ENCODE measurements at places on chromosomes 2 and 18.

GRCh38 chr18:543447-544078 lies 36.6 kb upstream of the CETN1 start:
- no peak for DNase-seq

DNA sequence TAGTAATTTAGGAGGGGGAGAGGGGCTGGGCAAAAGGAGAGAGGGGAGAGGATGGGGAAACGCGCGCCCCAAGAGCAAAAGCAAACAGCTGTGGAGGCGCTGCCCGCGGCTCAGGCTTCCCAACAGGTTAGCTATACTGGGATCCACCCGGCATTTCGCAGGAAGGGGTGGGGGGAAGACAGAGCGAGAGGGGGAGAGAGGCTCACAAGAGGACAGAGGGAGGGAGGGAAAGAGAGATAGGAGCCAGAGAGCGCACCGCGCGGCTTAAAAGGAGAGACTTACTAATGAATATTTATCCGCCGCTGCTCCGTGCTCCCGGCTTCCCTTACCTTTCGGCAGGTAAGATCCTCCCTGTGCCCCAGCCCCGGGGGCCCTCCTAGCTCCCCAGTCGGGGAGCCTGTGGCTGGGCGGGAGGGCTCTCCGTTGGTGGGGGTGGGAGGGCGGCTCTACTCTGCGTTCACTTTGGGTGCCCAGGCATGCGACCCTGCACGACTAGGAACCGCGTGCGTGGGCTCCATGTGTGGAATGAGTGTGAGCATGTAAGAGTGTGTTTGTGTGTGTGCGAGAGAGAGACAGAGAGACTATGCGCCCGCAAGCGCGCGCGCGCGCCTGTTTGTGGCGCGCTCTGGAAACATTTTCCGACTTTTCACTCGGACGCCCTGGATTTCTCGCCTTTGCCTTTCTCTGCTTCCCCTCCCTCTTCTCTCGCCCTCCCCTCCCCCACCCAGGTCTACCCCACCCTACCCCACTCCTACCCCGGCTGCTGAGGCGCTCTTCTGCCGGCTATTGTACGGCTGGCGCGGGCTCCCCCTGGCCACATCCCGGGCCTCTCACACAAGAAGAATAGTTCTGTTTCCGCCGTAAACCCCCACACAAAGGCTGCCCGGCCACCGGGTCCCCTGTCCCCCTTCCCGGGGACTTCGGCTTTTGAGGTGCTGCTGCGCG lies 7.2 kb upstream of the SIX3 start:
- no peak for DNase-seq

GRCh38 chr2:124138076-124138475 lies 113.0 kb downstream of the CNTNAP5 start:
- no peak for DNase-seq

DNA sequence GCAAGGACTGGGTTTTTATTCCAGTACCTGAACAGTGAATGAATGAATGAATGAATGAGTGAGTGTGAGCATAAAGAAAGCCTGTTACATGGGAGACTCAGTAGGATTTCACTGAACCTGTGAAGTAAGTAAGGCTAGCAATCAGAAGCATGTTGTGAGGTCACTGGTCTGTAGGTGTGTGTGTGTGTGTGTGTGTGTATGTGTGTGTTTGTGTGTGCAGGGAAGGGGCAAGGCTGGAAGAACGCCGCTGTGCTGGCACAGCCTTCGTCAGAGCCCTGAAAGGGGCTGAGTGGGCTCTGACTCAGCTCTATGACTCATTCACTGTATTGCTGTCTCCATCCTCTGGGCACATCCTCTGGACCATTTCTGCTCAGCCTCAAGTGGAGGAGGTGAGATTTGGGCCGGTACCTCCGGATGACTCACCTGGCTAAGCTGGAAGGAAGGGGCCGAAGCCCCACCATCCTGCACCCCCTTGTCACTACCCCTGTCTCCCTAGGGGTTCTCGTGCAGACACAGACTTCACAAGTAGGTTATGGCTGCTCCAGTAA lies 51.4 kb upstream of the MRPL33 start:
- DNase-seq: peak; percentile 21

DNA sequence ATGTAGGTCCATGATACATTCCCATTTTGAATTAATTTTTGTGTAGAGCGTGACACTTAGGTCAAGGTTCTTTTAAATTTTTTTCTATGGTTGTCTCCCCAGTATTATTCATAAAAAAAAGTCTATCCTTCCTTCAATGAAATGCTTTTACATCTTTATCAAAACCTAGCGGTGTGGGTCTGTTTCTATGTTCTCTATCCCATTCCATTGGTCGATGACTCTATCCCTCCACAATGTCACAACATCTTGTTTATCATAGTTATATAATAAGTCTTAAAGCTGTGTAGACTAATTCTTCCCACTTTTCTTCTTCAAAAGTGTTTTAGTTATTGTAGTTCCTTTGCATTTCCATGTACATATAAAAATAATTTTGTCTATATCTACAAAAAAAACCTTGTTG lies 47.2 kb upstream of the GPR17 start:
- DNase-seq: no peak

GRCh38 chr2:181807526-181807925 lies 84.0 kb upstream of the ITPRID2 start:
- no peak for DNase-seq

- peak; percentile 0 for DNase-seq
Observed at GRCh38 chr2:113979191-113980128, 89.6 kb downstream of the ACTR3 start.

GRCh38 chr2:45004562-45005191 lies 4.6 kb downstream of the SIX2 start:
- DNase-seq: no peak

DNA sequence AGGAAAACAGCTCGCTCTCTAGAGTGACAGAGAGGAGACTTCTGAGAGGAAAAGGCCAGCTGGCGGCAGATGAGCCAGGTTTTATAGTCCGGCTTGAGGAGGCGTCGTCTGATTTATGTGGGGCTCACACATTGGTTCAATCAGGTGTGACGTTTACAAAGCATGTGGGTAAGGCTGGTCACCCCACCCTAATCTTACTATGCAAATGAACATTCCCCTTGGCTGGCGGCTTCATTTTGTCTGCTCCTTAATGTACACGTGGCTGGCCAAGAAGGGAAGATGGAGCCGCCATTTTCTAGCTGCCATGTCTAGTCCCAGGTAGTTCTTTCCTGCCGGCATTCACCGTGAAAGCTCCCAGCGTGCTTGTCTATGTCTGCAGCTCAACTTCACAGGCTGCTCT lies 299.1 kb upstream of the SPRED2 start:
- no peak for DNase-seq

DNA sequence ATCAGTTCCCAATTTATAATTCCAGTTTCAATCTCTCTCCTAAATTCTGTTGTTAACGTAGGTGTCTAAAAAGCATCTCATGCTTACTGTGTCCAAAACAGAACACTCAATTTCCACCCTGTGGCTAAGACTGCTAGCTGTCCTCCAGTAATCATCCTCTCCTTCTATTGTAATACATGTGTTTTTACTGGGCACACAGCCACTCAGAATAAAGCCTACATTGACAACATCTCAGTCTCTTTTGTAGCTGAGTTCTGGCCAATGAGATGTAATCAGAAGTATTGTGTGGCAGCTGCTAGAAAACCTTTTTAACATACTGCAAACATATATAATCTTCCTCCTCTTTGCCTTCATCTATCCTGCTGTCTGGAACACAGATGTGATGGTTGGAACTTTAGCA lies 29.4 kb upstream of the TSPYL6 start:
- no peak for DNase-seq

DNA sequence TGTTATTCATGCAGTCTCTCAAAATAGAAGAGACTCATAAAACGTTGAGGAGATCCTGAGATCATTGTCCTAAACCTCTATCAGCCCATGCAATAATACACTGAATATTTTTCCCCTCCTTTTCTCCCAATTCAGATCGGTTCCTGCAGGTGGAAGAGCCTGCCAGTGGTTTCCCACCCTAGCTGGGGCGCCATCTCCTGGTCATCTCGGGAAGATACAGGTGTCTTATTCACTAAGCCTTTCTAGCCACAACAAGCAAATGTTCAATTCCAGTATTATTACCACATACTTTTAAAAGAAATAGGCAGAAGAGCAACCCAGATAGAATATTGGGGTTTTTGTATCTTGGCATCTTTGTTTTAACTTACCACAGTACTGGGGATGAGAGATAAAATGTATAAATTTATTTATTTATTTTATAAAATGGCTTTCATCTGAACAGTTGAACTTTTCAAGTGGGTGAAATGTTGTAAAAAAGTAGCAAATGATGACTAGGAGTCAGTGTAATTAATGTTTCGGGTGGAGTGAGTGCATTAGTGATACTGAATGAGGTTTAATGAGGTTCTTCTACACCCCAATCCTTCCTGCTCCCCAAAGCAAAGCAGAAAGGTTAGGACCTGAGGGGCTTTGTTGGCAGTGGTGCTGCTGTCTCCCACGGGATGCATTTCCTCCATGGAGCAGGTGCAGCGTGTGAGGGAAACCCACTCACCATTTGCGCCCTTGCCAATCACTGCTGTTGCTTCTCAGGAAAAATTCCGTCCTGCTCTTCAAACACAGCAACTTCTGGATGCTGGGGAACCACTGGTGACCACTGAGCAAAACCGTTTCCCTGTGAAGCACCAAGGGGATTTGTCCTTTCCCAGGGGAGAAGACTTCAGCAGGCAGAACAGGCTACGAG lies 147.1 kb upstream of the FHL2 start:
- DNase-seq: peak; percentile 11

DNA sequence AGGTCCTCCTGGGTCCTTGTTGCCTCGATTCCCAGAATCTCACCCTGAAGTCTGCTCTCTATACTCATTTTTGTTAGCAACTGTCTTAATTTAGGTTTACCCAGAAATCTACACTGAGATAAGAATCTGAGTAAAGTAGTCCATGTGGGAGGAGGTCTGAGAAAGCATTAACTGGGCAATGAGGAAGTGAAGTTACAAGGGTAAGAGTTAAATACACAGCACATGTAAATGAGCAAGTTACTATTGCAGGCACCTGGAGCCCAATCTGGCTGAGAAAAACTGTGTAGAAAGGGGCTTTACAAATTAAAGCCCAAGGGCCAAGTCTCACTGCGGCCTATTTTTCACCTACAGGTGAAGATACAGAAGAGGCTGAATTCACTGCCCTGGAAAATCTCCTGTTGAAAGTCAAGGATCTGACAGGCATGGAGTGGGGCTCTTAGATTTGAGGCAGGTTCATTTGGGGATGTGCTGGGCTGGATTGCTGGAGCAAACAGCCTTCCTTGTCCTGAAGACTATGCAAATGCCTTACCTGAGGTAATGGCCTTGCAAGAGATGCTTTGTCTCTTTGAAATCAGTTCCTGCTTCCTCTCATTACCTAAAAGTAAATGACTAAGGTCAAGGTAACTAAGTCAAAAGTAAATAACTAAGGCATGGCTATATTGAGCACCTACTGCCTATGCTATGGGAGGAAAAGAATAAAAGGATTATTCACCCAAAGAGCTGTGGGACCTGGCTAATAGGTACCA lies 84.4 kb upstream of the DYNAP start:
- DNase-seq: no peak

DNA sequence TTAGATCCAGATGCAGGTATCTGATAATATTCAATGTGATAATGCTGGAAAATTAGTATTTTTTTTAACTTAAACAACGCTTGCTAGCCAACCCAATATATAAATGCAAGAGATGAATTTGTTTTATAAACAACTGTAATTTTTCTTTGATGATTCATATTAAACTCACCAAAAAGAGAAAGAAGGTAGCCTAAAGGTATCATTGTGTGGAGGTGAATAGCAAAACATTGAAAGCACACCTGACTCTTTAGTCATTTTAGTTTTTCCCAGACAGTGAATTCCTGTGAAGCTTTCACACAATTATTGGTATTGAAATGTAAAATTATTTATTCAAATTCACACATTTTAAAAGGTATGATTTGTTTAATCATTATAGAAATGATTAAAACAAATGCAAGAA lies 424.0 kb downstream of the NR4A2 start:
- DNase-seq: no peak

DNA sequence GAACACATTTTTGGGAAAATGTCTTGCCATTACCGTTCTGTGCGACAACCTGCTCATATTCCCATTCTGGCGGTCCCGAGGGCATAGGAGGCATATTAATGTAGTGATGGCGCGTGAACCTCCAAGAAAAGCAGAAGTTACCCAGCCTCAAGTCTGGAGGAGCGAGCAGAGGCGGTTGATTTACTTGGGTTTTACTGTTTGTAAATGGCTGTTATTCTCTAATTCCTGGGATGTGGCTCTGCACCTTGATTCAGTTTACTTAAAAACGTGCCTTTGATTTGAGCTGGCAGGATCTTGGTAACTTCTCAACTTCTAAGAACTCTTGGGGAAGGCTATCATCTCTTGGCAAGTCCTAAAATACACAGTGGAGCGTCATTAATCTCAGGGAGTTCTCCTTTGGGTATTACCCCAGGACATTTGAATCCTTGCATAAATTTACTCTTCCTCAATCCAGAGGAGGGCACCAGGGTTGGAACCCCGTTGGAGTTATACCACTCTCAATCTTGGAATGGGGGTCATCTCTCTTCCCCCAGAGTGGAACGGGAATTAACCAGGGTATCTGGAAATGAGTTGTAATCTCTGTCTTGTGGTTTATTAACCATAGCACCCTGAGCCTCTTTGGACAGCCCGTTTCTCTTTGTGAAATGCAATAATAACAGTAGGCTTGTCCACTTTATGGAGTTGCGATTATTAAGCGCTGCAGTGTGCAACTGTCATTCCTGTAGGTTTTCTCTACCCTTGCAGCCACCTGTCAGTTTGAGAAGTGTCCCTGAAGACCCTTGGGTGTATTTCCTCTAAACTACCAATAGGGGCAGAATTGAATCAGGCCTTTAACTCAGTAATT lies 2.1 kb downstream of the HK2 start:
- no peak for DNase-seq

DNA sequence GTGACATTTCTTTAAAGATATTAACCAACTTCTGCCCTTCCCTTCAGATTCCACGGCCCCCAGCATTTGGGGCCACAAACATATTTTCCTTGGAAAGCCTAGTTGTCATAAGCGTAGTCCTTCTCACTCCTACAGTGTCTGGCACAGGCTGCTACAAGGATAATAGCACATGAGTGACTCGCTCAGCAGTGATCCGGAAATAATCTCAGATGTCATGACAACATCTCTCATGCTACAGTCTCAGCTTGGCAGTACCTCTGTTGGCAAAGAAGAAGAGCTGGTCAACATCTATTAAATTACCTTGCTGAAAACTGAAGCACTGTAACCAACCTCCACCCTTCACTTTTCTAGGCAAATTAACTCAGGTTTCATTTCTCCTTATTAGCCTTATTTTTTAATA lies 351.7 kb downstream of the RAD51AP2 start:
- DNase-seq: no peak

DNA sequence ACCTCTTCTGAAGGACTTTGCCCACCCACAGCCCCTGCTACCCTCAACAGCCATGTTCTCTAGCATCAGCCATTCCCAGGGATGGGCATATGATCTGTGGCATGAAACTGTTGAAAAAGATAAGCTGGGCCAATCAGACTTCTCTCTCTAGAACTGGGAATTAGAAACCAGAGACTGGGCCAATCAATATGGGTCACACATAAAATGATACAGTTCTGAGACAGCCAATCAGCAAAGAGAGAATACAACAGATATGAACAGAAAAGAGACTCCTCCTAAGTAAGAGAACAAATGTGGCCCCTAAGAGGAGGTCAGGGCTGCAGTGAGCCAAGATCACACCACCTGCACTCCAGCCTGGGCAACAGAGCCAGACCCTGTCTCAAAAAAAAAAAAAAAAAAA lies 2.1 kb downstream of the KIDINS220 start:
- DNase-seq: no peak
